Stimulated activated CD8-positive, alpha-beta memory T cell treated with anti-CD3 and anti-CD28 coated beads, Interleukin-15, amount 100 ng/mL, for 24 hours (primary cell): ENCODE measurements at places on chromosomes 12 and 14.

GRCh38 chr14:94128216-94128839 lies 1.1 kb downstream of the IFI27L2 start:
- DNase-seq, result no peak

GRCh38 chr14:105058521-105059034 lies 6.7 kb downstream of the GPR132 start:
- DNase-seq, result no peak

GRCh38 chr12:84986586-84986985 lies 49.5 kb downstream of the TSPAN19 start:
- DNase-seq, result no peak

- DNase-seq, result no peak
Measured at GRCh38 chr12:123446333-123446713, 9.8 kb upstream of the RILPL2 start.

DNA sequence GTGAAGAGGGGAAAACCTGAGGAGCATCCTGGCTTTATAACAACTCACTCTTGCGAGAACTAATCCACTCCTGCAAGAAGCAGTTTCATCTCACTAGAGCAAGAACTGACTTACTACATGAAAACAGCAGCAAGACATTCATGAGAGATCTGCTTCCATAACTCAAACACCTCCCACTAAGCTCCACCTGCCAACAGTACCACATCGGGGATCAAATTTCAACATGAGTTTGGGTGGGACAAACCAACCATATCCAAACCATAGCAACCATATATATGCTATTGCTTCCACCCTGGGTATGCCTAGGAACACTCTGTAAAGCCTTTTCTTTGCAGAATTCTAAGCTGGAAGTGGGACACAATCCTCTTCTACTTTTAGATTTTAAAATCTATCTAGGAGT lies 13.9 kb upstream of the AVPR1A start:
- no peak for DNase-seq

DNA sequence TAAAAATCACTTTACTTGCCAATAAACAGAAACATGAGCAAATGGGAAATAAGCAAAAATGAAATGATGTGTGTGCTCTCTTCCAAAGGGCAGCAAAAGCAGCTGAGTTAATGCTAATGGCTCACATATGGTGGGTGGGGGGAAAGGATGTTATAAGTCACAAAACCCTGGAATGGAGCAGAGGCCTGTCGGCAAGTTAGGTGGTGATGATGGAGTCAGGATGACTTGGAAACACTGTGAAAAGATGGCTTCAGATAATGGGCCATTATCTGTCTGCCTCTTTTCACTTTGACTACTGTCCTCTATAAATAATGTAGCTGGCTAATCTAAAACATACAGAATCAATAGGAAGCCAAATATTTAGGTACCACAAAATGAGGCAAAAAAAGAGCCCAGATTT lies 228.7 kb downstream of the APAF1 start:
- no peak for DNase-seq

GRCh38 chr14:69133206-69134125 lies 19.5 kb downstream of the DCAF5 start:
- no peak for DNase-seq

DNA sequence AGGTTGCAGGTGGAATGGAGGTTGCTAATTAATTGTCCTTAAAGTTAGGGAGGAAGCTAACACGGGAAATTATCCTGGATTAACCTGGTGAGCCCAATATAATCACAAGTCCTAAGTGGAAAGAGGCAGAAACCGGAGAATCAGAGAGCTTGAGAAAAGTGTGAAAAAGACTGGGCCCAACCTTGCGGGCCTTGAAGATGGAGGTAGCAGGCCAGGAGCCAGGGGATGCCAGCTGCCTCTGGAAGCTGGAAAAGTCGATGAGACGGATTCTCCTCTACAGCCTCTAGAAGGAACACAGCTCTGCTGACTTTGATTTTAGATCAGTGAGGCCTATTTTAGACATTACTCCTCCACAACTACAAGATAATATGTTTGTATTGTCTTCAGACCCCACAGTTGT lies 2.1 kb downstream of the SDR9C7 start:
- DNase-seq, result no peak

- no peak for DNase-seq
Measured at GRCh38 chr12:59075141-59075540, 154.8 kb upstream of the LRIG3 start.

DNA sequence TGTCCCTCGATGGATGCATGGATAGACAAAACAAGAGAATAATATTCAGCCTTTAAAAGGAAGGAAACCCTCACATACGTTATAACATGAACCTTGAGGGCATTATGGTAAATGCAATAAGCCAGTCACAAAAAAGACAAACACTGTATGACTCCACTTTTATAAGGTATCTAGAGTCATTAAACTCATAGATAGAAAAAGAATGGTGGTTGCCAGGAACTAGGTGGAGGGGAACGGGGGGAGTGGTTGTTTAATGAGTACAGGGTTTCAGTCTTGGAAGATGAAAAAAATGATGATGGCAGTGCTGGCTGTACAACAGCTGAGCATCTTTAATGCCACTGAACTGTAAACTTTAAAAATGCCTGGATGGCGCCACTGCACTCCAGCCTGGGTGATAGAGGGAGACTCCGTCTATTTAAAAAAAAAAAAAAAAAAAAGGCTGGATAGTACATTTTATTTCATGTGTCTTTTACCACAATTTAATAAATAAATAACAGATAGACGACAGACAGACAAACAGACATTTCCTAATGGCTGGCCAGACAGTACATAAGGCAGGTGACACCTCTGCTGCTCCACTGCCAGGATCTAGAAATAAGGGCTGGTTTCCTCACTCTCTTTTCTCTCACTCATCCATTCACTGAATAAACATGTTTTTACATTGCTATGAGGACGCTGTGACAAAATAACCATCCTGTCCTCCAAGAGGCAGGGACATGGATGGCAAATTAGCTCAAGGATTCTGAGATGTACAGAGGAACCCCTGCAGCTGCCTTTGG lies 118.8 kb downstream of the FOXN3 start:
- DNase-seq, result no peak

DNA sequence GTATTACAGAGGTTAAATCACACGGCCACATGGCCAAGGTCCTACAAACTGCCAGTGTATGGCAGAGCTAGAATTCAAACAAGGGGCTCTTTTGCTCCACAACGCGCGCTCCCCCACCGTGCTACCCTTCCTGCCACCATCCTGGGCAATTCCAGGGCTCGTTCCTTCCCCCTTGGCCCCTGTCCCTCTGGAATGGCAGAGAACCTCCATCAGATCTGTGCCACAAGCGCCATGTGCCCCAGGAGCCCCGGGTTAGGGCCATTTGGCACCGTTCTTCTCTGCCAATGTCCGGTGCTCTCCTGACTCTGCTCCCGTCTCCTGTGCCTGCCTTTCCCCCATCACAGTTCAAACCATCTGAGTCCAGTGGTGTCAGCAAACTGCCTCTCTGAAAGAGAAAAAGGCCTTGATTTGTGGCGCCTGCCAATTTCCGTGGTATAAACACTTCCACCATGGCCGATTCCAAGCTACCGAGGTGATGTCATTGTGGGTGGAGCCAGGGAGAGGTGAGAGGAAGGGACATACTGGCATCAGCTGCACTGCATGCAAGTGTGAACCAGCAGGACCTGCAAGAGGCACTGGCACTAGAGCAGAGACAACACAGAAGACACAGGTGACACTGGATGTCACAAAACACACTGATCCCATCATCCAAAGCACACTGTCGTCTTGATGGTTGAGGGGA lies 163.1 kb downstream of the CALM1 start:
- no peak for DNase-seq
